Umbilical cord (tissue), 2 donors: ENCODE measurements at places on chromosomes 12 and 14.

DNA sequence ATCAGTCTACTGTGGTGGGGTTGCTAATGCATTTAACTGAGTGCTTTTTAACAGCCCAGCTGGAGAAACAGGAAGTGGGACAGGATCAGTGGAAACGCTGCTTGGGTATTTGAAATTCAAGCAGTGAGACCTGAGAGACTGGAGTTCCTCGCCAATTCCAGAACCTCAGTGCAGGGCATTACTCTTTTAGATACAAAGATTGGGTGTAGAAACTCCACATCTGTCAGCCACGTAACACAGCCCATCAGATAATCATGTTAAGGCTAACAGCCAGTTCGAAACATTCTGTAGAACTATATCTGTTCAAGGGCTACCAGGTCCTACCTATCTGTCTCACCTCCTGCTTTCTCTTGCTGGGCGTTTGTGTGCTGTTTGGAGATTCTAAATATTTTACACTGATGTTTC is 45.5 kb downstream of the RAD52 start:
- DNase-seq, result no peak

DNA sequence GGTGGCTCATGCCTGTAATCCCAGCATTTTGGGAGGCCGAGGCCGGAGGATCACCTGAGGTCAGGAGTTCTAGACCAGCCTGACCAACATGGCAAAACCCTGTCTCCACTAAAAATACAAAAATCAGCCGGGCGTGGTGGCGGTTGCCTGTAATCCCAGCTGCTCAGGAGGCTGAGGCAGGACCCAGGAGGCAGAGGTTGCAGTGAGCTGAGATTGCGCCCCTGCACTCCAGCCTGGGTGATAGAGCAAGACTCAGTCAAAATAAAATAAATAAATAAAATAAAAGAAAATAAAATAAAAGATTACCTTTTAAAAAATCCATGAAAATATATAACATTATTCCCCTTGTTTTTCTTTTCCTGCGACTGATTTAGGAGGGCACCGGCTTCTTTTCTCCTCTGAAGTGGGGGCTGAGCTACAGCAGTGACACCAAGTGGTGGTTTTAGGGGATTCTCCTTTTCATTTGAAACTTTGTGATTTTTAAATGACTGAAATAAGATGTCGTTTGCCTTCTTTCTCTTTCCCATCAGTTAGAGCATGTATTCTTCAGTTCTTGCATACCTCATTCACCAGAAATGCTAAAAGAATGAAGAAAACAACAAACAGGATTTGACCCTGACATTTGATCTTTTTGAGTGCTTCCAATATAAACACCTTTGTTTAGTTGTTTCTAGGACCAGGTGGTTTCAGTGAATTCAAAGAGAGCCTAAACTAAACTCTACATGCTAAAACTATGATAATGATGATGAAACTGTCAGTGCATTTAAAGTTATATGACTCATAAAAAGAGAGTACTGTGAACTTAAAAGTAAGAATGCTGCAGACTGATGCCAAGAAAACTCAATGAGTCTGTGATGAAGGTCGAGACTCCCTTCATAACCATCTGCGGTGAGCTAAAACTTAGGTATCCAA is 22.6 kb upstream of the PKP2 start:
- peak; percentile 69 for DNase-seq

GRCh38 chr14:77125281-77125801 is 16.2 kb downstream of the ZDHHC22 start:
- no peak for DNase-seq

GRCh38 chr12:31322801-31323207 is 3.1 kb downstream of the SINHCAF start:
- DNase-seq, result peak; percentile 36

DNA sequence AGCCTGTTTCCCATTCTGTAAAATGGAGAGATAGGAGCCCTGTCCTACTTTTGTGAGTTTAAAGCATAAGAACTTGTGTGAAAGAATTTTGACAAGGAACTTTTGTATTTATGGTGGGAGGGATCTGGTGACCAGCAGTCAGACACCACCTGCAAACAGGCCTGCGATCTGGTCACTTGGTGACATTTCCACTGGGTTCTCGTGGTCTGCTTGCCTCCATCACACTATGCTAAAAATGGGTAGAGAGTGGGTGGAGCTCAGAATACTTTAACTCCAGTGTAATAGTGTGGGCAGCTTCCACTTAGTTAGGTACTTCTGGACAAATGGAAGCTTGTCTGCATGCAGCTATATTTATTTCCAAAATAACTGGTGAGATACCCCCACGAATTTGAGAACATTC is 26.5 kb upstream of the PLXNC1 start:
- DNase-seq, result no peak

DNA sequence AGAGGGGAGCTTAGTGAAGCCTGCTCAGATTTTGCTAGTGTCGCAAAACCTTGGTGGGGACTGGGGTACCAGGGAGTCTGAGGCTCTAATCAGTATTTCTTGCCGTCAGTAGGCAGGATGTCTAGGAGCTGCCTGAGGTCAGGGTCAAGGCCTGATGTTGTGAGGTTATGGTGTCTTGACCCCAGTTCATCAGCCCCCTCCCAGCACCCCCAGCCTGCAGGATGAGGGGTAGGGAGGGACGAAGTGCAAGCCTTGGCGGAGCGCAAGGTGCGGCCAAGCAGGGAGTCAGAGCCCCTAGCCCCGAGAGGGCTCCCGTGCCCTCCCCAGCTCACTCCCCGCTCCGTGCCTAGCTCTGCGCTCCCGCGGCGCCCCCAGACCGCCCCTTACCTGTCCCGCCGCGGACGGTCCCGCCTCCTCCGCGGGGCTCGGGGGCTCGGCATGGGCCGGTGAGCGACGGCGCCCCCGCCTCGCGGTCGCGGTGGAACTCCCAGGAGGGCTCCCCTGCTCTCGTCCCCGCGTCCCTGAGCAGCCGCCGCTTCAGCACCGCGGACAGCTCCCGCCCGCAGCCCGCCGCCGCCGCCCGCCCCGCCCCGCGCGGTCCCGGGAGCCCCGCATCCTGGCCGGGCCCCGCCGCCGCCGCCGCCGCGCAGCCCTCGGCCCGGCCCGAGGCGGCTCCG is 347 bp downstream of the SYNDIG1L start:
- peak; percentile 9 for DNase-seq

DNA sequence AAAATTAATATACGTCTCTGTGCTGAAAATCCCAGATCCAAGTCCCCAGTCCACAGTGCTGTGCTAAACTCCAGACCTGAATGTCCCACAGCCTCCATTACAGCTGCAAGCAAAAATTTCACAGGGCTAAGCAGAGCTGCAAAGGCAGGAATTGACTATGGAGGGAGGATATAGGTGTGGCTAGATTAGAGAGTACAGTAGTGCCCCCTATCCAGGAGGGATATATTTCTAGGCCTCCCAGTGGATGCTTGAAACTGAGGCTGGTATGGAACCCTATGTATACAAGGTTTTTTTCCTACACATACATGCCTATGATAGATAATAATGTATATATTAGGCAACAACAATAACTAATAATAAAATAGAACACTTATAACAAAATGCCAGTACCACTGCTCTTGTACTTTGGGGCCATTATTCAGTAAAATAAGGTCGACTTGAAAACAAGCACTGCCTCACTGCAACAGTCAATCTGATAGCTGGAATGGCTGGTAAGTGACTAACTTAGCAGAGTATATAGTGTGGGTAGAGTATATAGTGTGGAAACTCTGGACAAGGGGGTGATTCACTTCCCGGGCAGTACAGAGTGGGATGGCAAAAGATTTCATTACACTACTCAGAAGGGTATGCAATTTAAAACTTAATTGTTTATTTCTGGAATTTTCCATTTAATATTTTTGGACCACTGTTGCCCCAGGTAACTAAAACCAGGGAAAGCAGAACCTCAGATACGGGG is 82.7 kb downstream of the C14orf132 start:
- no peak for DNase-seq

DNA sequence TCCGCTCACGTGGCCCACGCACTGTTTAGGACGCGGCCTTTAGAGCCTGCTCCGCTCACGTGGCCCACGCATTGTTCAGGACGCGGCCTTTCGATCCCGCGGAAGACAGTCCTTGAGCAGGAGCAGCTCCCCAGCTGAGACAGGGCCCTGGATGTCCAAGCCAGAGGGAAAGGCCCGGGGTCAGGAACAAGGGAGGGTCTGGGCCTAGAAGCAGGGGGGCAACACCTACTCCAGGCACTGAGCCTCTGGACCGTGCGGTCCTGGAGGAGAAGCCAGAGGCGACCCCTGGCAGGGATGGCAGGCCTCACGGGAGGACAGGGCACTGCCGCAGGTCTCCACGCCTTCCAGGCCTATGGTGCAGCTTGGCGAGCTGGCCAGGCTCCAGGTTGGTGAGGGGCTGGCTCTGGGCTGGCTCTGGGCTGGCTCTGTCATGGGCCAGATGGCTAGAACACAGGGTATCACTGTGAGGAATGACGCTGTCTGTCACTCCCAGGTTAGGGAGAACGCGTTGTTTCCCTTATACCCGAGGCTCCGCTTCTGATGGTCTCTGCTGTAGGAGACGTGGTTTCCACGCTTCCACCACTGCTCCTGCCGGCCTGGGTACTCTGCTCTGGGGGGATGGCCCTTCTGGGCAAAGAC is 341.7 kb downstream of the TMEM121 start:
- DNase-seq, result no peak

DNA sequence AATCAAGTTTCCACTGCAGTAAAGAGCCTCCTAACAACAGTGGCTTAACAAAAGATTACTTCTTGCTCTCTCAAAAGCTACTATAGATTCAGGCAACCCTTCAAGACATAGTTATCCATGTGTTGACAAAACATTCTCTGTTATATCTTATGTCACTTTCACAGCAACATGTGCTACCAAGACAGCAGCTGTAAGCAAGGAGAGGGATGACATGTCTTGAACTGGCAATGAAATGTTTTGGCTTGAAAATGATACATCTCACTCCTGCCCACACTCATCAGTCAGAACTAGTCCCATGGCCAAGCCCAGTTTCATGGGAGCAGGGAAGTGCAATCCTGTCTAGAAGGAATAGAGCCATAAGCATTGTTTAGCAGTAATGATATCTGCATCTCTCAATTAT is 10.7 kb upstream of the GRIN2B start:
- no peak for DNase-seq

GRCh38 chr12:3247077-3247476 is 169.9 kb downstream of the TSPAN9 start:
- DNase-seq, result no peak

GRCh38 chr14:35858521-35859209 is 32.5 kb downstream of the BRMS1L start:
- DNase-seq, result no peak

- no peak for DNase-seq
Measured at GRCh38 chr12:106712768-106713167, 61.7 kb upstream of the RIC8B start.

DNA sequence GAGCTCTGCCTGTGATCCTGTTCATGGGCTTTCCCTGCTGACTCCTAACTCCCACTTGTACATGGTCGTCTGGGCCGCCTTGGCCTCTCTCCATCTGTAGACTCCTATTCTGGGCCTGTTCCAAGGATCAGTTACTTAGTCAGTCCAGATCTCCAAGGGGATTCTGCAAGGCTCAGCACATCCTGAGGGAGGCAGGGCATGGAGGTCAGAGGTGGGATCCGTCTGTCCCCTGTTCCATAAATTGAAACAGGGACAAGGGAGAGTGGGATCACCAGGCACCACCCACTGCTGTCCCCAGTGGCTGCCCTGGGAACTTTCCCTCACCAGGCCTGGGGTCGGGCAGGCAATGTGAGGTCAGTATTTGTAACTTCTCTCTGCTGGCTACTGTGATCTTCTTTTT is 43.5 kb downstream of the KCTD10 start:
- DNase-seq, result peak; percentile 28

DNA sequence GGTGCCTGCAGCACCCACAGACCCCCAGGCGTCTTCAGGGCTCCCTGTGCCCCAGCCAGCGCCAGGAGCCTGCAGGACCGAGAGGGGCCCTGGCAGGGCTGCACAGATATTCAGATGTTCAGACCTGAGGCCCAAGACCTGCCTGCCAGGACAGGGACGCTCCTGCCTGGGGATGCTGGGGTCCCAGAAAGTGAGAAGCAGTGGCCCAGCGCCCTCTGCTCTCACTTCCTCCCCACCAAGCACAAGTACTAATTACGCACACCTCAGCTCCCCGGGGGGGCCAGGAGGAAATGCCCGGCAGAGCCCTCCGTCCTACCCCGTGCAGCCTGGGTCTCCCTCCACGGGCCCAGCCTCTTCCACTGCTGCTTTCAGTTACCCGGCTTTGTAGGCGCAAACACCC is 28.8 kb upstream of the INF2 start:
- DNase-seq, result no peak

DNA sequence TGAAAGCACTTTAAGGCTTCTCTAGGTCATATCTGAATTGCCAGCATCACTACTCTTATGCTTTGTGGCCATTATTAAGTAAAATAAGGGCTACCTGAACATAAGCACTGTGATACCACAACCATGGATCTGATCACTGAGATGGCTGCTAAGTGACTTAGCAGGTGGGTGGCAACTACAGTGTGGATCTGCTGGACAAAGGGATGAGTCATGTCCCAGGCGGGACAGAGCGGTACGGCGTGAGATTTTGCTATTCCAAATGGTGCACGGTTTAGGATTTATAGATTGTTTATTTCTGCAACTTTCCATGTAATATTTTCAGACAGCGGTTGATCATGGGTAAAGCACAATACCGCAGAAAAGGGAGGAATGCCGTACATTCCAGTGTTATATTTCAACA is 39.4 kb downstream of the MLXIP start:
- no peak for DNase-seq

DNA sequence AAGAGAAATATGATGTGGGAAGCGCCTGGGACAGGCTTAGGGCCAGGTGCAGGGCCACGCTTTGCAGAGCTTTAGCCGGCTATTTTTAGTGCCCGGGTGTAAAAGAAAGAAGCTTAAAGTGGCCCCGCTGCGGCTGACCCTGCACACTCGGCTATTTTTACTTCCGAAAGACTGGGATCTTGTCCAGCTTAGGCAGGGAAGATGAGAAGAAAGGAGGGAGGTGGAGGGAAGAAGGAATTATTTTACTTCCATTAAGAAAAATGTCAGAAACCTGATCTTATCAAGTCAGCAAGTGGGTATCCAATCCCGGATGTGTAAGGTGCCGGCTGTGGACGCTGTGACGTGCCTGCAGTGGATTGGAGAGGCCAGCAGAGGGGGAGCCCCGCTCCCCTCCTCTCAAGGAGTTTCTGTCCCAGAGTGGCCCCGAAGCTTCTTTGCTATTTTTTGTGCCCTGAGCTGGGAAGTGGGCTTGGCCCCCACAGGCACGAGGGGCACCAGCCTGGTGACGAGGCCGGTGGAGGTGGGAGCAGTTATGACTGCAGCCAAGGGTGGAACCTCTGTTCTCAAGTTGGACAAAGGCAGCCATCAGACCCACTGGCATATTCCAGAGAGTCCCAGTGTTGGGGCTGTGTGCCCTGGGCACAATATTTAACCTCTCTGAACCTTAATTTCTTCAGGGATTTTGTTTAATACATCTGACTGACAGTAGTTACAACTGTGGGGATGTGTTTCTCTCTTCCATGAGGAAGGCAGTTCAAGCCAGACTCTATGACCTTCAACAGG is 97.7 kb downstream of the ESRRB start:
- DNase-seq, result peak; percentile 53

DNA sequence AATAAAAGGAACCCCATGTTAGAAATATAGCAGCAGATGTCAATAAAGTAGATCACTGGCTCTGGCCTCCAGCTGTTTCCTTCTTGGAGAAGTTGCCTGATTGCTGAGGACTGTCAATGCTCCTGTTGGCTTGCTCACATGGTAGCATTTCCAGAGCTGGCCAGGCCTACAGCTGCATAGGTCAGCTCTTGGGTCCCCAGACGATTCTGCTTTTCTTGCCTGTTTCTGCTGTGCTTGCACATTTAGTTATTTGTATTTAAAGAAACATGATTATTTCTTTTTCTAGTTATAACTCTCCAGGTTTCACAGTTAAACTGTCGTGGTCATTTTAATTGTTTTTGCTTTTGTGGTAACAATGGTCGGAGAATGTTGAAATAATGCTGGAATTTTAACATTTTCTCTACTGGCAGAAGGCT is 7.2 kb downstream of the NAV3 start:
- peak; percentile 39 for DNase-seq
